ENCODE measurements at places on chromosomes 12 and 14.

DNA sequence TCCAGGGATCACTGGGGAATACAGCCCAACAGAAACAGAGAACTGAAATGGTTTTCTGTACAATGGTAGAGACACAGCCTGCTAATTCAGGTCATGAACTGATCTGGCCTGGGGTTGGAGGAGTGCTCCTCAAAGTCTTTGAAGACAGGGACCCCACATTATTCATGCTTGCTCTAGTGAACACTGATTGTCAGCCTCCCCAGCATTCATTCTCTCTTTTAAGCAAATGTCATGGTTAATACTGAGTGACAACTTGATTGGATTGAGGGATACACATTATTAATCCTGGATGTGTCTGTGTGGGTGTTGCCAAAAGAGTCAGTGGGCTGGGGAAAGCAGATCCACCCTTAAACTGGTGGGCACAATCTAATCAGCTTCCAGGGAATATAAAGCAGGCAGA lies 288.4 kb upstream of the NOS1 start:
- DNase-seq, result no peak

- DNase-seq, result no peak
Observed at GRCh38 chr12:88538250-88538649, 42.0 kb downstream of the KITLG start.

DNA sequence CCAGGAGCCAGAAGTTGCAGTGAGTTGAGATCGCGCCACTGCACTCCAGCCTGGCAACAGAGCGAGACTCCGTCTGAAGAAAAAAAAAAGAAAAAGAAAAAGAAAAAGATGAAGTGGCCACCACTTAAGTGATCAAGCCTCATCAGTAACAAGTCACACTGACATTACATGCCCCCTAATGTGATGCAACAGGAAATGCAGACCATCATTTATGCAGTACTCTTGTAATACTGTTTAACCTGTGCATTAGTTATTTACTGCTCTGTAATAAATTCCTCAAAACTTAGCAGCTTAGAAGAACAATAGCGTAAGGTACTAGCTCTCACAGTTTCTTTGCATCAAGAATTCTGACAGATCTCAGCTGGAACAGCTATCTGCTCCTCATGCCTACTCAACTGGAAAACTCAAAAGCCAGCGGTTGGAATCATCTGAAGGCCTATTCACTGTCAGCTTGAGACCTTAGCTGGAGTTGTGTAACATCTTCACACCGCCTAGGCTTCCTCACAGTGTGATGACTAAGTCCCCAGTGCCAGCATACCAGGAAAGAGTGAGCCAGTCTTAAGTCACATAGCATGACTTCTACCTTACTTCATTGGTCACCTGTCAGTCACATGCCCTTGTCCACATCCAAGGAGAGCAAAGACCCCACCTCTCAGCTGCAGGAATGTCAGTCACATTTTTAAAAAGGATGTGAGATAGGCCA lies 31.5 kb downstream of the EPS8 start:
- DNase-seq, result no peak

- no peak for DNase-seq
Observed at GRCh38 chr12:106106061-106106566, 32.6 kb downstream of the NUAK1 start.

GRCh38 chr12:29282031-29282816 lies 98.7 kb downstream of the ERGIC2 start:
- DNase-seq, result no peak

GRCh38 chr14:35708062-35708461 lies 101.0 kb downstream of the RALGAPA1 start:
- DNase-seq, result no peak

- no peak for DNase-seq
Observed at GRCh38 chr14:92217936-92218335, 96.2 kb downstream of the CPSF2 start.

DNA sequence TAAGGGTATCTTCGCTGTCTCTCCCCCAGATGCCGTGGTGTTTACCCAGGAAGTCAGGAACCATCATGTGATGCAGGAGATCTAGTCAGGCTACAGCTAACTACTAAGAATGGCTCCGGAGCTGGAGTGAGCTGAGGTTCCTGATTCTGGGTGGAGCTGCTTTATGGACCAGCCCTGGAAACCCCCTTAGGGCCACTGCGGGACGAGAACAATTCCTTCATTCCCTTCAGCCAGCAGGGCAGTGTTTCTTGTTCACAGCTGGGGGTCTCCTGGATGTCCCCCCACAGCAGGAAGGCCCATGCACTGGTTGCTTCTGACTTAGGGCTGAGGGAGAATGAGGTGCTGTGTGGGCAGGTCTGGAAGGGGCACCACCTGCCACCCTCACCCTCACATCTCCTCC lies 199.3 kb downstream of the ADGRD1 start:
- DNase-seq, result no peak

DNA sequence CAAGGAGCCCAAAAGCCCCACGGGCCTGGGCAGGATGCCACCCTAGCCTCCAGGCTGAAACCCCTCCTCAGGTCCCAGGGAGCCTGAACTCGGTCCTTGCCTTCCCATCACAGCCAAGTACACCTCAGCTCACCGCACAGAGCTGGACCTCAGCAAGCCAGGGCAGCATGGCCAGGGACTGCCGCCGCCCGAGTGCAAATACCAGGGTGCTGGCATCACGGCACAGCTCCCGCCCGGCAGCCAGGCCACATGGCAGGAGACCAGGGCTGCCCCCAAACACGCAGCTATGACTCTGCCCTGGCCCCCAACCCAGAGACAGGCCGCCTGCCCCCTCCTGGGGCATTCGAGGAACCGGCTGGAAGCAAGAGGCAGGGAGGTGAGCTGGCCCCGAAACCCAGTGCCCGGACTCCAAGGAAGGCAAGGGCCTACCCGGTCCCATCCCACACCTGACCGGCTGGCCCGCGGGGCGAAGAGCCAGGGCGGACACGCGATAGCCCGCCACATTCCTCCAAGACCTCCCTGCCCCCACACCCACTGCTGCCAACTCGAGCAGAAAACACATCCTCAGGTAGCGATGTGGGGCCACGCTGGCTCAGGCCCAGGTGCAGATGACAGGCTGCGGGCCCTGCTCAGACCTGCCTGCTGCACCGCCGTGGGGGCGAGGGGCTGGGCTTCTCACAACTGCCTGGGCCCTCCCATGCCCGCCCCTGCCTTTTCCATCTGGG lies 2.7 kb downstream of the JAG2 start:
- no peak for DNase-seq

DNA sequence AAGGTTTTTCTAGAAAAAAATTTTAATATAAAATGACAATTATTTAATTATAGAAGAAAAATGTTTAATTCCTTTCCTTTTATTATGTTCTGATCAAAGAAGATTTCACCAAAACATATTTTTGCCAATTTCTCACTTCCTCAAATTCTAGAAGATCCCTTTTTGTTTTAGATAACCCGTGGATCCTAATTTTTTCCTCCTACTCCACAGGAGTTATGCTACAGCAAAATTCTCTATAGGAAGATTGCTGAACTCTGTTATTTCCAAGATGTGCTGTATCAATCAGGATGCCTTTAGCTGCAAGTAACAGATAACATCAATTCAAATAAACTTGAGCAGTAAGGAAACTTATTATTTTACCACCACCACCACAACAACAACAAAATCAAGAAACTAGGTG lies 3.8 kb upstream of the SNX6 start:
- no peak for DNase-seq

GRCh38 chr12:40378691-40379090 lies 153.9 kb downstream of the LRRK2 start:
- no peak for DNase-seq

DNA sequence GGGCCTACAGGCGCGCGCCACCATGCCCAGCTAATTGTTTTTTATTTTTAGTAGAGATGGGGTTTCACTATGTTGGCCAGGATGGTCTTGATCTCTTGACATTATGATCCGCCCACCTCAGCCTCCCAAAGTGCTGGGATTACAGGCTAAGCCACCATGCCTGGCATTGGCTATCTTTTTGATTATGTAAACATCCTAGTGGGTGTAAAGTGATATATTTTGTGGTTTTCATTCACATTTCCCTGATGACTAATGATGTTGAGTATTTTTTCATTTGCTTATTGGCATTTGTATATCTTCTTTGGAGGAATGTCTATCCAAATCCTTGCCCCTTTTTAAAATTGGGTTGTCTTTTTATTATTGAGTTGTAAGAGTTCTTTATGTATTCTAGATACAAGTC lies 16.3 kb downstream of the CREBL2 start:
- DNase-seq, result no peak

DNA sequence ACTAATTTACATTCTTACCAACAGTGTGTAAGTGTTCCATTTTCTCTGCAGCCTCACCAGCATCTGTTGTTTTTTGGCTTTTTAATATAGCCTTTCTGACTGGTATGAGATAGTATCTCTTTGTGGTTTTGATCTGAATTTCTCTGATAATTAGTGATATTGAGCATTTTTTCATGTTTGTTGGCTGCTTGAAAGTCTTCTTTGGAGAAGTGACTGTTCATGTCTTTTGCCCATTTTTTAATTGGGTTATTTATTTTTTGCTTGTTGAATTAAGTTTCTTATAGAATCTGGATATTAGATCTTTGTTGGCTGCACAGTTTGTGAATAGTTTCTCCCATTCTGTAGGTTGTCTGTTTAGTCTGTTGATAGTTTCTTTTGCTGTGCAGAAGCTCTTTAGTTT lies 48.0 kb upstream of the OR6J1 start:
- DNase-seq, result no peak

DNA sequence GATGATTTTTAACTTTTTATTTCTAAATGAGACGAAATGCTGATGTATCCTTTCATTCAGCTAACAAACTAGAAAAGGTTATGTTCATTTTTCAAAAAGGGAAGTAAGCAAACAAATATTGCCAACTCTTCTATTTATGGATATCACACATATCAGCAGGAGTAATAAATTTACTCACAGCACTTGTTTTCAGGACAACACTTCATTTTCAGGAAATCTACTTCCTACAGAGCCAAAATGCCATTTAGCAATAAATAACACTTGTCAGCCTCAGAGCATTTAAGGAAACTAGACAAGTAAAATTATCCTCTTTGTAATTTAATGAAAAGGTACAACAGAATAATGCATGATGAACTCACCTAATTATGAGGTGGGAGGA lies 139.6 kb downstream of the HMGA2 start:
- DNase-seq, result no peak

- no peak for DNase-seq
Observed at GRCh38 chr14:64060199-64060545, 207.4 kb downstream of the SYNE2 start.

GRCh38 chr14:54857830-54858269 lies 44.8 kb downstream of the GCH1 start:
- DNase-seq, result no peak

GRCh38 chr14:51884086-51884927 lies 23.9 kb downstream of the GNG2 start:
- DNase-seq, result no peak

- DNase-seq, result peak; percentile 20
Observed at GRCh38 chr12:19186722-19187661, 57.5 kb downstream of the PLEKHA5 start.

GRCh38 chr14:54901380-54902142 lies 1.1 kb downstream of the GCH1 start:
- no peak for DNase-seq

GRCh38 chr12:6307529-6307928 lies 3.0 kb upstream of the PLEKHG6 start:
- no peak for DNase-seq

GRCh38 chr14:74198441-74199234 lies 40.6 kb upstream of the VSX2 start:
- DNase-seq, result no peak

DNA sequence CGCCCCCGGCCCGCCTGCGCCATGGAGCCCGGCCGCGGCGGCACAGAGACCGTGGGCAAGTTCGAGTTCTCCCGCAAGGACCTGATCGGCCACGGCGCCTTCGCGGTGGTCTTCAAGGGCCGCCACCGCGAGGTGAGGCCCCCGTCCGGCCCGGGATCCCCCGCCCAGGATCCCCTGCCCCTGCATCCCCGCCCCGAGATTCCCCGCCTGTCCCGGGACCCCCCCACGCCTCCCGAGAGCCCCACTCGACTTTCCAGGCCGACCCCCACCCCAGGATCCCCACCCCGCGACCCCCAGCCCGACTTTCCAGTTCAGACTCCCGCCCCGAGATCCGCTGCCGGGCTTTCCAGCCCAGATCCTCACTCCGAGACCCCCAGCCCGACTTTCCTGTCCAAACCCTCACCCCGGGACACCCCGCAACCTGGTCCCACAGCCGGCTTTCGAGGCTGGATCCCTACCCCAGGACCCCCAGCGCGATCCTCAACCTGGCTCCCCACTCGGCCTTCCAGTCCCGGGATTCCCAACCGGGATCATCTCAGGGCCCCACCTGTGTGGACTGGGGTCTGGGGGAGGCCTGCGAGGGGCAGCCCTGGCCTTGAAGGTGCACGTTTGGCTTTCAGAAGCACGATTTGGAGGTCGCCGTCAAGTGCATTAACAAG lies 688 bp downstream of the ULK1 start:
- no peak for DNase-seq

DNA sequence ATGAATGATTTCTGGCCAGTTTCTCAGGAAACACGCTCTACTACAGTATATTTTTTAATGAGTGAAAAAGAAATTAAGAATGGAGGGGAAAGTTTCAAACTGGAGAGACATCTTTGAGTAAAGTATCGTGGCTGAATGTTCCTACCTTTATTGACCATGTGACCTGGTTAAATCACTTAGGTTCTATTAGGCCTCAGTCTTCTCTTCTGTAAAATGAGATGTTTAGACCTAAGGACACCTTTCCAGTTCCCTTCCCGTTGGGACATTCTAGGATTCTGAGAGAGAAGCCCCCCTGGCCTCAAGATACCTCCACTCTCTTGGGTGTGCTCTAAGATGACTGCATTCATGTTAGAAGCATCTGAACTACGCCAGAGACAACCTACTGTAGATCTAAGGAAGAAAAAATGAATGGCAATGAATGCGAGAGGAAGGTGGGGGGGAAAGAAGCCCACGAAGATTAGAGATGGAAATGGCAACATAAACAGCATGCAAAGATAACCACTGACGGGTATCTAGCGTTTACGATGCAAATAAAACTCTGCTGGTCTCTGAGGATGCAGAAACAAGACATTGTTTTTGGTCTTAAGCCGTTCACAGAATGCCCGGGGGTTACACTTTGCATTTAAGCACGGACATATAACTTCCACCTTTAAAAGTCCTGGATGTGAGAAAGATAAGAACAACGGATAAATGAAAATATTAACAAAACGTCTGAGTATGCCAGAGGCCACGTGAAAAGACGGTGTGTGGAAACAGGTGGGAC lies 599 bp upstream of the CPSF6 start:
- DNase-seq, result no peak

DNA sequence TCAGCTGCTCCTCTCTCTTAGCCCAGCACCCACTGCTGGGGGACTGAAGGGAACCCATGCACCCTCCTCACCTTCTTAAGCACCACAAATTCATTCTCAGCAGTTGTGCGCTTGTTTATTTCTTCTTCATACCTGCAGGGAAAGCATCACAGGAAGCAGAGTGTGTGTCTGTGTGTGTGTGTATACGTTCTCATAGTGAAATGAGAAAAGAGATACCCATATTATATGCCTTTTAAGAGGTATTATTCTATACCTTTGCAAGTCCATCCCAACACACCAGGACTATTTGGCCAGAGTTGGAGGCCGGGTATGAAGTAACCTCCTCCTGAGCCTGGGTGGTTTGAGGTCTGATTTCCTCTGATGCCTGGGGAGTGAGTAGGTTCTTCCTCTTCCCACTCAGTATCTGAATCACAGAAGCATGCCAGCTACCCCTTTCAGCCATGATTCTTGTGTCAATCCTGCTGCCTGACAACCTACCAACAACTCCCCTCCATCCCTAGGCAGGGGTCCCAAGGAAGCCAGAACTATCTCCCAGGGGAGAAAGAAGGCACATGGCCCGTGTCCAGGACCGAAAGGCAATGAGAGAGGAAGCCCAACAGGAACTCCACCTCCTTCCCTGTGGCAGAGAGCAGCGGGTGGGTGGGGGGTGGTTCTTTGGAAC lies 3.0 kb downstream of the KRT73 start:
- no peak for DNase-seq

Data from naive thymus-derived CD8-positive, alpha-beta T cell (primary cell).